Thoracic aorta (tissue), 2 donors: ENCODE measurements at places on chromosomes 13 and 19. TPM values are rescaled to one million over a fixed set of nuclear protein-coding genes. Genes with fewer than 3 reads are reported as not detected.

Gene ACP7
- not detected for total RNA-seq

Gene NCAN
- total RNA-seq = not detected

GRCh38 chr19:16285769-16286498, 38.7 kb upstream of the KLF2 start:
- peak; percentile 25 for DNase-seq
- peak overlapping the region; percentile 49 for H3K4me3 ChIP-seq
- H3K27ac ChIP-seq = peak overlapping the region; percentile 95

DNA sequence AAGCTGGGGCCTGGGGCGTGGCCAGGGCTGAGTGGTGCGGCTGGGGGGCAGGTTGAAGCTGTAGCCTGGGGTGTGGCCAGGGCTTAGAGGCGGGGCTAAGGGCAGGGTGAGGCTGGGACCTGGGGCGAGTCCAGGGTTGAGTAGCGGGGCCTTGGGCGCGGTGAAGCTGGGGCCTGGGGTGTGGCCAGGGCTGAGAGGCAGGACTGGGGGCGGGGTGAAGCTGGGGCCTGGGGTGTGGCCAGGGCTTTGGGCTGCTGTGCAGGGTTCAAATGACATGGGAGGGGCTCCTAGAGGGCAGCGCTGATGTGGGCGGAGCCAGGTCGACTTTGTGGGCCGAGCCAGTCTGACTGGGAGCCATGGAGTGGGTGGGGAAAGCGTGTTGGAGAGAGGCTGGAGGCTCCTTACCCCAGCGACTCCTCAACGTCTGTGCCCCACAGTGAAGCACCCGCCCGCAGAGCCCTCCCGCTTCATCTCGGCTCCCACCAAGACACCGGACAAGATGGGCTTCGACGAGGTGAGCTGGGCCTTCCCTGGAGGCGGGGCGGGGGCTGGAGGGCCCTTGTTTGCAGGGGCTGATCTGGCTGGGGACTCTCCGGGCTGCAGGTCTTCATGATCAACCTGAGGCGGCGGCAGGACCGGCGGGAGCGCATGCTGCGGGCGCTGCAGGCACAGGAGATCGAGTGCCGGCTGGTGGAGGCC, 21.5 kb downstream of the COLGALT1 start:
- no peak for DNase-seq
- H3K4me3 ChIP-seq = no peak overlapping the region
- no peak overlapping the region for H3K27ac ChIP-seq

GRCh38 chr19:4233282-4233853, 4.0 kb downstream of the EBI3 start:
- no peaks in the 10 kb centered on the region for H3K36me3 ChIP-seq
- no peak for DNase-seq
- H3K27ac ChIP-seq = no peak overlapping the region
- no peaks in the 10 kb centered on the region for H3K4me1 ChIP-seq
- H3K27me3 ChIP-seq = no peaks in the 10 kb centered on the region

DNA sequence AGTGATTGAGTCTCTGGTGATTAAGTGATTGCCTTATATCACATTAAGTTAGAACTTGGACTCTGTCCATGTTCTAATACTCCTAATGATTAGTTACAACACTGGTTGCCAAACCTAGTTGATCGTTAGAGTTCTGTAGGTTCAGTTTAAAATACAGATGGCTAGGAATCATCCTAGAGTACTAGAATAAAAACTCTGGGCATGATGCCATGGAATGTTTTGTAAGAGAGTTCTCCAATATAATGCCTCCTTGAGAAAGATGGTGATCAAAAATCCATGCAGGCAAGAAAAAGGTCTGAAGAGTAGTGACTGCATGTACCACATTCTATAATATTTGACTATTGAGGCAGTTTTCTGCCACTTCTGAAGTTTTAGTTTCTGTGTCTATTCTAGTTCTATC, 176.3 kb downstream of the GPC5 start:
- H3K4me3 ChIP-seq = no peak overlapping the region
- H3K4me1 ChIP-seq = no peaks in the 10 kb centered on the region
- no peak overlapping the region for H3K27ac ChIP-seq
- DNase-seq = no peak
- no peaks in the 10 kb centered on the region for H3K36me3 ChIP-seq

DNA sequence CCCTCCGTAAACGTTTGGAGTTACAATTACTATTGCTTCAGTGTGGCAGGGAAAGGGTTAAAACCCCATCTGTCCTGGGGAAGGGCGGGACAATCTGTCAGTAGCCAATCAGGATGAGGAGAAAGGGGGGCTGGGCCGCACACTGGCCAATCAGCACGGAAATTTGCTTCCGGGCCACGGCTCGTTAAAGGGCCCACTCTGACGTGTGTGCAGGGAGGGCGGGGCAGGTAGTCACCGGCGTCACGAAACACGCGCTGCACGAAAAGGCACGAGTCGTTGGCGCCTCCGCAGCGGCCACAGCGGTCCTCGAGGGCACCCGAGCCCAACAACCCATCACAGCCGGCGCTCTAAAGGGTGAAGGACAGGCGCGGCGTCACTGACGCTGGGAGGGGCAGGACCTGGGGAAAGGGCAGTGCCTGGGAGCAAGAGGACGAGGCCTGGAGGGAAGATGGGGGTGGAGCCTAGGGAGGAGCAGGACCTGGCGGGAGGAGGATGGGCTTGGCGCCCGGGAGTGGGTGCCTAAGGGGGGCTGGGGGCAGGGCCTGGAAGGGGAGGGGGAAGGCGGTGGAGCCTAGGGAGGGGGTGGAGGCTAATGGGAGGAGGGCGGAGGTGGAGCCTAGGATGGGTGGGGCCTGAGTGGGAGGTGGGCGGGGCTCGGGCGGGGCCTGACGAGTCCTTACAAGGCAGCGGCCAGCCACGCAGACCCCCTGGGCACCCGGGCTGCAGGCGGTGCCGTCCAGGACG, 4.9 kb downstream of the ADAMTSL5 start:
- peak overlapping the region; percentile 68 for H3K27ac ChIP-seq
- H3K27me3 ChIP-seq = no peaks in the 10 kb centered on the region
- peaks cover 3% of the 10 kb centered on the region for H3K4me1 ChIP-seq
- no peaks in the 10 kb centered on the region for H3K36me3 ChIP-seq
- peak; percentile 72 for DNase-seq
